ENCODE measurements at places on chromosomes 6 and 20. TPM values are rescaled to one million over a fixed set of nuclear protein-coding genes. Genes with fewer than 3 reads are reported as not detected.

DNA sequence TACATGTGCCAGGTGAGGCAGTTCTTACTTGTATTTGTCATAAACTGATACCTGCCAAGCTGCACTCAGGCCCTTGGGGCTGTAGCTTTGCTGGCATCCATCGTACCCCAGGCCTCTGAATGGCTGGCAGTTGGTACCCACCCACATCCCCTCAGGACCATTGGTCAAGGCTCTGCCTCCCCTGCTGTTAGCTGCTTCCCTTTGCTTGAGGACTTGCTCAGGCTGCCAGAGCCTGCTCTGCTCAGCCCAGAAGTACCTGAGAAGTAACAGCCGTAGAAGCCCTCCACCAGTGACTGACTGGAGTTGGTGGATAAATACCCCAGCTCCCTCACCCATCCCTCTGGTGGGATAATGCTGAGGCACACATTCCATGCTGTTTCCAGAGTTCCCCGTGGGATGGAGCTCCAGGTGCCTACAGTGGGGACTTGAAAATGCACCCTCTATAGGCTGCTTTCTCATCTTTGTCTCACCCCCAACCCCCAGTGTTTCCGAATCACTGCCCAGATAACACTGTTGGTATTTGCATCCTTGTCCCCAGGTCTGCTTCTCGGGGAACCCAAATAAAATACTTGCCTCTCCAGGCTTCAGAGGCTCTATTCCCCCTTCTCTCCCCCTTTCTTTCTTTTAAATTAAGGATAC lies 7.3 kb downstream of the EBF4 start:
- DNase-seq, result no peak

DNA sequence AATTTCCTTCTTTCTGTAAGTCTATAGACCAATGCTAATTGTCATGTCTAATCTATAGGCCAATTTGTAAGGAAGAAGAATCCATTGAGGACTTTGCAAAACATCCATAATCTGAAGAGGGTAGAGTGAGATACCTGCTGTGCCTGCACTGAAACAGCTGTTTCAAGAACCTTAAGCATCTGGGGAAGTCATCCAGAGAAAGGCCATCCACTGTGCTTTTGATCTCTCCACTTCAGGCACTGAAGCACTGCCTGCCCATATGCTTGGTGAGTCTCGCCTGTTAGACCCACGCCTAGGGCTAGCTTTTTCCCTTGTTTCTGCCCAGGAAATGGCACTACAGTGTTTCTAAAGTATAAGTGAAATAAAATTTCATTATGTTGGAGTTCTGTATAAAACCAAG lies 921.8 kb upstream of the EPHA7 start:
- DNase-seq, result no peak

GRCh38 chr6:139955366-139956155 lies 581.1 kb upstream of the CITED2 start:
- no peak for DNase-seq

Gene SH3BGRL2
- total RNA-seq, result 170 TPM

GRCh38 chr6:23611776-23612381 lies 514.1 kb upstream of the NRSN1 start:
- no peak for DNase-seq

DNA sequence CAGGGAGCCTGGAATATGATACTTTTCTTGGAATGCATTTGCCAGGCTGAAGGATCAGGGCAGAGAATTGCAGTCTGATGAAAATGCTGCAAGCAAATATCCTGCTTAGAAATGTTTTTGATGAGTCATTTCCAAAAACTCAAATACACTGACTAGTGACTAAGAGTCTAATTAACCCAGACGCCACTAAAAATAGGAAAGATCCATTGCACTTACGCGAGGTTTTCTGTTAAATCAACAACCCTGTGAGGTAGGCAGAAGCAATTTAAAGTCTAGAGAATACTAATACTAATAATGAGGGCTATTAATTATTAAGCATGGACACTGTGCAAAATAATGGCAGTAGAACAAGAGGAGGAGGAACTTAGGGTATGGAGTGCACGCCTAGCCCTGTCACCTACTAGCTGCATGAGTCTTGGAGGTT lies 130.1 kb upstream of the DOK5 start:
- DNase-seq, result no peak

- DNase-seq, result no peak
Observed at GRCh38 chr6:16543521-16543920, 217.7 kb downstream of the ATXN1 start.

GRCh38 chr20:51062065-51062464 lies 39.2 kb upstream of the KCNG1 start:
- no peak for DNase-seq

GRCh38 chr6:97819710-97820109 lies 536.7 kb upstream of the MMS22L start:
- DNase-seq, result no peak

Gene EEF1A2
- total RNA-seq, result 1.4 TPM

GRCh38 chr20:21189761-21190523 lies 64.1 kb downstream of the KIZ start:
- DNase-seq, result no peak

GRCh38 chr20:36435592-36436541 lies 105.5 kb upstream of the MYL9 start:
- DNase-seq, result peak; percentile 73

- DNase-seq, result no peak
Observed at GRCh38 chr20:49818816-49819215, 6.2 kb downstream of the SLC9A8 start.

Gene MAVS
- 34.8 TPM for total RNA-seq

Gene GTSF1L
- total RNA-seq, result not detected

DNA sequence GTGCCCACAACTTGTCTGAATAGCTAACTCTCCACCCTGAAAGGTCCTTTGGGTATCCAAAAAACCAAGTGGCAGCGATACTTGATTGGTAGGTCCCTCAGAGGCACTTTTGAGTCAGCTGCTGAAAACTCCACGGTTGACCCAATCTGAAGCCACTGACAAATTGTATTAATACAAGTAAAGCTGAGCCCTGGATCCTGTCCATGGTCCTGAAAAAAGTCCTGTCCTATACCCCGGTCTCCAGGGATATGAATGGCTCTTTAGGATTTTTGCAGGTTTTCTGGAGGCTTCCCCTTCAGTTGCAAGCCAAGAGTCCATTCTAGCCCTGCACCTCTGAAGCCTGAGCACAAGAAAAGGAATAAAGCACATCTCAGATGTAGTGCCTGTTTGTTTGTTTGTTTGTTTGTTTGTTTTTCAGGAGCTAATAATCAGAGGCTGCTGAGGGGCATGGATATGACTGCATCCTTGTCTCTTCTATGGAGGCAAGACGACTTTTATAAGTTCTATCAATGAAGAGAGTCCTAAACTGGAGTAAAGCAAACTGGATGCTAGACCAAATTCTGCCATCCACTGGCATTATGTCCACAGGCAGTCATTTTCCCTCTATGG lies 1.7 kb upstream of the SLC12A5 start:
- DNase-seq, result peak; percentile 35

Gene TMC2
- total RNA-seq, result not detected

Gene MOG
- not detected for total RNA-seq

DNA sequence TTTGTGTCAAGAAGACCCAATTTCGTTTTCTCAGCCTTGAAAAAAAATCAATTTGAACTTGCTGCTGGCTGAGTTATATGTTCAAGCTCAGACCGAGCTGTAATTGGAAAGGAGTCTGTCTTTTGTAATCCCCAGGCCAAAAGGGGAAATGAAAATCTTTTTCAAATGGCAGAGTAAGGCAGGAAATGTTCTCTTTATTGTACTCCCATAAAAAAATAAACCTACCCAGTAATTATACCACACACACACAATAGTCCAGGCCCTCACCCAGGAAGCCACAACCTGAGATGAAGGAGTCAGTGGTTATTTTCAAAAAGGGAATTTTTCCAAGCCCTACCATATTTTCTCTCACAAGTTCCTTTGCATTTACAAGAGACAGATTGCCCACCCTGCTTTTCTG lies 45.3 kb downstream of the CLIC5 start:
- DNase-seq, result no peak

- no peak for DNase-seq
Observed at GRCh38 chr6:55713436-55713835, 134.4 kb upstream of the HMGCLL1 start.

Gene DACT2
- total RNA-seq, result not detected

- DNase-seq, result peak; percentile 72
Observed at GRCh38 chr6:1524040-1524480, 85.7 kb upstream of the FOXC1 start.

Gene RIPOR3
- 9.3 TPM for total RNA-seq

Gene TCP11
- 2.8 TPM for total RNA-seq

Gene SAMD5
- 2.4 TPM for total RNA-seq

- peak; percentile 54 for DNase-seq
Observed at GRCh38 chr20:38221119-38221589, 39.4 kb downstream of the KIAA1755 start.

Gene NHLRC1
- total RNA-seq, result 4.2 TPM

DNA sequence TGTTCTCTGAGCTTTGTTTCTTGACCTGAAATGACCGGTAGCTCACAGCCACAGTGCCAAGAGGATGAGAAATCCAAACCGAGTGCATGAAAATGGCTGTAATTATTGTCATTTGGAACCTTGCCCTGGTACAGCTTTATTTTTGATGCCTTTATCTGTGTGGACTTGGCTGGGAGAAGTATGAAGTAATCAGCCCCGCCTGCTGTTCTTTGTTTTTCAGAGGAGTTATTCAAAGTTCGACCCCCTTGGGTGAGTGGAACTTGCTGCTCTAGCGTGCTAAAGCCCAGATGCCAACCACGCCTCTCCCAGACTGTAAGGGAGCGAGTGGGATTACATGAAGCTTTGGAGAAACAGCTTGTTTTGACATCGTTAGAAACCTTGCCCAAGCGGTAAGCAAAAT lies 48.3 kb downstream of the ECT2L start:
- DNase-seq, result no peak

DNA sequence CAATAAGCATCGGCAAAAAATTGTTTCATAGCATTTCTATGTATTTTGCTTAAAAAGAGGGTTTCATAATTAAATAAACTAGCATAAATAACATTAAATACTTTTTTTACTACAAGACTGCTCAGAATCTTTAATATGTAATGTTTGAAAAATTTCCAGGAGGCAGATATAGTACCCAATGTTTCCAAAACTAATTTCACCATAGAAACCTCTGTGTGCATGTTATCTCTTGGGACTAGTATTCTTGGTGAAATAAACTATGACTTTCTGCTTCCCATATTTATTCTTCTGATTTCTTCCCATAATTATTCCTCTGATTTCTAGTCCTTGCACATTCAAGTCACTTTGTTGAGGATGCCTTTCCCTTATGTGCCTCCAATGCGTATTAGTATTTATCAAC lies 94.5 kb downstream of the PTPRK start:
- no peak for DNase-seq
